ENCODE measurements at places on chromosomes 7 and 10. TPM values are rescaled to one million over a fixed set of nuclear protein-coding genes. Genes with fewer than 3 reads are reported as not detected.

DNA sequence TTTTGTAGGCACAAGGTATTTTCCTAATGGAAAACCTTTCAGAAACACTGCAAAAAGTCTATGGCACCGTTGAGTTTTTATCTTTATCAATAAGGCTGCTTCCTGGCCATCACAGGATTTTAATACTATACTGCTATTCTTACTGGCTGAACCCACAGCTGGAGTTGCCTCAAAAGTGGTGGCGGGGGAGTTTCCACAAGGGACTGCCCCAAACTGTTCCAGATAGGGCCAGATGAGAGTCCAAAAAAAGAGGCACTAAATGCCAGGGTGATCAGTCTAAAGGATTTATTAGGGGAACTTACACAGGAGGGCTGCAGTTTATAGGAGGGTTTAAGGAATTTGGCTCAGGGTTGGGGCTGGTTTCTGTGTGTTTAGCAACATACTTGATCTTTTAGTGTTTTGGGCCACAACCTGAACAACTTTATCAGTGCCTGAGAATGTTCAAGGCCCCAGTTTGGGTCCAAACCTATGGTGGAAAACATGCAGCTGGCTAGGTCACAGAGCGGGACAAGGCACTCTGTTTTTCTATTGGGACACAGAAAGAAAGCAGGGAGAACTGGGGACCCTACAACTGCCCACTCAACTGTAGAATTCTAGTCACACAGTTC, 41.4 kb downstream of the STAM start:
- H3K4me1 ChIP-seq: peaks cover 29% of the 10 kb centered on the region
- H3K27me3 ChIP-seq: no peaks in the 10 kb centered on the region
- DNase-seq: no peak
- no peak overlapping the region for H3K4me3 ChIP-seq

DNA sequence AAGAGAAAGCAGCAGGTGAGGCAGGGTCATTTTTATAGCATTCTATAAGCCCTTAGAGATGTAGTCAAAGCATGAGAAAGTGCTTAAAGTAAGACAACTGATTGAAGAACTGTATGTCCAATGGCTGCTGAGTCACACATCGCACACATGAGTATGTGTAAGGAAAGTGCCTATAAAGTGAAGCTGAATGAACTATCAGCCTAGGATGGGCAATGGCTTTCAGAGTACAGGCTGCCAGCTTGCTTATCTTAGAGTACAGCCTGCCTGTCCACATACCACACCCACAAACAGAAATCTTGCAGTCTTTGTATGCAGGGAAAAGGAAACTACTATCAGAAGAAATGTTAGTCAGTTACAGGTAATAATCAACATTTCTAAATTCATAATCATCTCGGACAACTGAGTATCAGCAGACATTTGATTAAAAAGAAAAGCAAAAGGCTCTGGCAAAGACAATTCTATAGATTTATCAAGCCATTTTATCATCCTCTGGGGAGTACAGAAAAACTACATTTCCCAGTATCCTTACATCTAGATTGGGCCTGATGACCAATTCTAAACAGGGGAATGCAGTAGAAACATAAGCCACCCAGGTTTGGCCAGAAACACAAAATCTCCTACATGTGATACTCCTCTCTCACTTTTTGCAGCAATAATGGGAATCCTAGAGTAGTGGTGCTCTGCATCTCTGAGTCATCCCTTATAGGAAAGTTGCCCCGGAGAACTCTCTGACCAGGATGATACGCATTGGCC, 16.2 kb upstream of the EPHB6 start:
- peaks cover 8% of the 10 kb centered on the region for H3K4me1 ChIP-seq
- H3K27me3 ChIP-seq: peaks cover 13% of the 10 kb centered on the region
- no peaks in the 10 kb centered on the region for H3K36me3 ChIP-seq
- no peak overlapping the region for H3K27ac ChIP-seq

DNA sequence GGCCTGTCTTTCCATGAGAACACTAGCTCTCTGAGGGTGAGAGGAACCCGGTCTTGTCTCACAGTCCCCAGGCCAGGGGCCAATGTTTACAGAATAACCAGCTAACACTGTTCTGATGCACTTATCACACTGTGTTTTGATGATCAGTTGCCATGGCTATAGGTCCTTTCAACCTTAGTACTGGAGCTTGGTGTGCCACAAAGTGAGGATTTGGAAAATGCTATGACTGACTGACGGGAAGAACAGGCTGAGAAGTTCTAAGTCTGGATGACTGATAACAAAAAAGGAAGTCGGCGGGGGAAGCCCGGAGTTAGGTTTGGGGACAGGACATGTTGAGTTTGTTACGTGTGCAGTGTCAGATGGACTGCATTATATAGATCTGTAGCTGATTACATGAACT, 141.8 kb downstream of the CTTNBP2 start:
- no peaks in the 10 kb centered on the region for H3K36me3 ChIP-seq
- peaks cover 2% of the 10 kb centered on the region for H3K27me3 ChIP-seq
- H3K4me3 ChIP-seq: no peak overlapping the region
- peak overlapping the region; percentile 54 for H3K27ac ChIP-seq
- DNase-seq: peak; percentile 60

- peaks cover 30% of the 10 kb centered on the region for H3K27me3 ChIP-seq
- no peak overlapping the region for H3K27ac ChIP-seq
- no peak overlapping the region for H3K4me3 ChIP-seq
- peaks cover 5% of the 10 kb centered on the region for H3K4me1 ChIP-seq
Observed at GRCh38 chr7:33073243-33073642, 10.7 kb upstream of the NT5C3A start.

DNA sequence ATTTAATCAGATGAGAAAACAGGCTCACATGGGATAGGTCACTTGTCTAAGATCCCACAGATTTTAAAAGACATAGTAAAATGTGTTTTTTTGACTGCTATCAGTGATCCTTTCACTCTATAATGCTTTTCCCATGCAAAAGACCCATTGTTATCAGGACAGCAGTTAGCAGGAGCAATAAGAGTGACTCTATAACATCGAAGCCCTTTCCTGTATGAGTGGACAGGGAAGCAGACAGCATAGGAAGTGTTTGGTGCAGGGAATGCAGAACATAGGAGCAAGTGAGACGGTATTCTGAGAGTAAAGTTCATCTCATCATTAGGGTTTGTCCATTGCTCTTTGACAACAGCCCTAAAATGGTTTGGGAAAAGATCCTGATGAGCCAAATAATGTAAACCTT, 68.5 kb downstream of the SLC25A13 start:
- H3K4me1 ChIP-seq: peaks cover 6% of the 10 kb centered on the region
- no peaks in the 10 kb centered on the region for H3K27me3 ChIP-seq
- H3K36me3 ChIP-seq: peaks cover 6% of the 10 kb centered on the region
- DNase-seq: no peak

DNA sequence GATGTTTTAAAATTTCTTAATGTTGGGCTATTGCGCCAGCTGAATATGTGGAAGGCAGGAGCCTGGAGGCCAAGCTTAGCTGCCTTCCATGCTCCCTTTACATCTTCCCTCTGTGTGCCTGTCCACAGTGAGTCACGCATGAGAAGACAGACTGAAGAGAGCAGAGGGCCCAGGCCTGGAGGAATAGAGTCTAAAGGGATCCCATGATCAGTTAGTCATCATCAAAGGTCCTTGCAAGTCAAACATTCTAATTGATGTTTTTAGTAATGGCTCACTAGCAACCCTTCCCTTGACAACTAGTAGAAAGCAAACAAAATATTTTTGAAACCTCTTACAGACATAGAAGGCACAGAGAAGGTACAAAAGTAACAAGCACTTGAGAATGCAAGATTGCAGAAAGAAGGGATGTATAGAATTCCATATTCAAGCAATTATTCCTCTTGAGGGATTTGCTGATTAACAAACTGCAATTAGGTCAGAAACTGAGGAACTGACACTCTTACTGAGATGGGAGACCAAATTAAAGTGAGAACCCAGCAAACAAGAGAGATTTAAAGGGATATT, 30.7 kb upstream of the APBB1IP start:
- H3K27me3 ChIP-seq: peaks cover 21% of the 10 kb centered on the region
- no peaks in the 10 kb centered on the region for H3K4me1 ChIP-seq
- H3K27ac ChIP-seq: no peak overlapping the region
- no peak for DNase-seq

GRCh38 chr7:48089046-48090003, at the start of gene UPP1:
Gene UPP1, plus strand, starts transcription at chr7:48089265. Its CDS starts 5,519 bp downstream, at chr7:48094784.
- peaks cover 76% of the 10 kb centered on the region for H3K4me1 ChIP-seq
- peaks cover 46% of the 10 kb centered on the region for H3K36me3 ChIP-seq
- peak within 1 kb of the TSS; percentile 91 for H3K4me3 ChIP-seq

DNA sequence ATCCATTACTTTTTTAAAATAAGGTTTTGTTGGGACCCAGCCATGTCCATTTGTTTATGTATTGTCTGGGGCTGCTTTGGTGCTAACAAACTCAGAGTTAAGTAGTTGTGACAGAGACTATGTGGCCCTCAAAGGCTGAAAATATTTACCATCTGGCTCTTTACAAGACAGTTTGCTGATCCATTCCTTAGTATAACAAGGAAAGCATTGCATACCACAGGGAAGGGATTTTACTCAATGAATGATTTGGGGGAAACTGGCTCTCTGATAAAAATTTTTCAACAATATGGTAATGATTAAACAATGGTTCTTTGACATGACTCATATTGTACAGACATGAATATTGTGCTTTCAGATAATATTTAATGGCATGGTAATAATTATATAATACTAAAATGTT, 738.1 kb downstream of the KCNMA1 start:
- no peak overlapping the region for H3K27ac ChIP-seq
- no peak for DNase-seq
- H3K27me3 ChIP-seq: no peaks in the 10 kb centered on the region
- H3K36me3 ChIP-seq: no peaks in the 10 kb centered on the region

DNA sequence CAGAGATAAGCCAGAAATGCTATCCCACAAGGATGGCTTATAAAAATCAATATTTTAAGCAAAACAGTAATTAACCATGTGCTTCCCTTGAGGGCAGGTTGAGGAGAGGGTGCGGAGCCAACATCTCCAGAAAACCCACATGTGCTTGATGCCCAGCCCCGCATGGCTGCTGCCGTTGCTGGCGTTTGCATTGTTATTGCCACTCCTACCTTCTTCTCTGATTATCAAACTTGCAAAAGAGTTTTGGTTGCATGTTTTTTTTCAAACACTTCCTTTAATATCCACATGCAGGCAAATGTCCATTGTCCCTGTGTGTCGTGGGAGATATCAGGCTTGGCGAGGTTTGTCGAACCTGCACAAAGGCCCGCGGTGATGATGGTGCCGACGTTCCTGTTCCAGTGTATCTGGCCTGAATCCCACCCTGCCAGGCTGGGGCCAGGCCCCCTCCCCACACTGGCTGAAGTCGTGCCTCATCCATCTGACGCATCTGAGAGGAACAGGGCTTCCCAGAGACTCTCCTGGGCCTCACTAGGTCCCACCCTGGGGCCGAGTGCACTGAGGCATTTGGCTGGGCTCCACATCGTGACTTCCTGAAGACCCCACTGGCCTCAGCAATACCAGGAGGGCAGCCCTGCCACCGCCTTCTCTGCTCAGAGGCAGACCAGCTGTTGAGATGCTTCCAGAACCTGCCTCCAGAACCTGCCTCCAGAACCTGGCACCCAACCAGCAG, 40.9 kb downstream of the TCERG1L start:
- no peak overlapping the region for H3K27ac ChIP-seq
- no peak overlapping the region for H3K4me3 ChIP-seq
- H3K27me3 ChIP-seq: no peaks in the 10 kb centered on the region
- H3K36me3 ChIP-seq: no peaks in the 10 kb centered on the region
- H3K4me1 ChIP-seq: no peaks in the 10 kb centered on the region

- no peak overlapping the region for H3K4me3 ChIP-seq
- no peak for DNase-seq
- no peak overlapping the region for H3K27ac ChIP-seq
- no peaks in the 10 kb centered on the region for H3K36me3 ChIP-seq
- H3K4me1 ChIP-seq: no peaks in the 10 kb centered on the region
- no peaks in the 10 kb centered on the region for H3K27me3 ChIP-seq
Observed at GRCh38 chr10:131200856-131201470, 110.6 kb downstream of the TCERG1L start.

DNA sequence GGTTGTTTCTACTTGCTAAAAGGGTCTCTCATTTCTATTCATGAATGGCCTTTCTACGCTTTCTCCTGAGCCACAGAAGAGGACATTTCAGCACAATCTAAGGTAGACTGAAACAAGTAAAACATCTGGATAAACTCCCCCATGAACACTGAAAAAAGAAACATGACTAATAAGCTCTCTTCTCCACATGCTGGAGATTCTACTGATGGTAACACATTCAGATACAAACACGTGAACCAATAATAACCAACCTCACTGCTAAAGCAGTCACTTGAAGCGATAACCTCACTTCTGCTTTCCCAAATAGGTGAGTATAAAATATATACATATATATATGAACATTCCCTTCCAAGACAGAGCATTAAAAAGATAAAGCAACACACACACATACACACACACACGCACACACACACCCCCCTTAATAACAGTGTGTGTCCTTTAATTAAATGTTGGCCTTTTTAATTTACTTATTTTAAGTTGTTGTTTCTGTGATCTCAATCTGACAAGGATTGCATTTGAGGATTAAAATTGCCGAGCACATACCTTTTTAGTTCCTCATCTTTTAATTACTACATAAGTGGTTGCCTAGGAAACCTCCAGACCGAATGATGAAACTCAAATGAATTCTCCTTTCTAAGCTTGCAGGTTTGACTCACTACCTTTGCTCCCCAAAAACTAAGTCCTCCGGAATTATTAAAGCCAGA, 292.4 kb upstream of the KLF14 start:
- peak overlapping the region; percentile 45 for H3K27ac ChIP-seq
- no peaks in the 10 kb centered on the region for H3K27me3 ChIP-seq

DNA sequence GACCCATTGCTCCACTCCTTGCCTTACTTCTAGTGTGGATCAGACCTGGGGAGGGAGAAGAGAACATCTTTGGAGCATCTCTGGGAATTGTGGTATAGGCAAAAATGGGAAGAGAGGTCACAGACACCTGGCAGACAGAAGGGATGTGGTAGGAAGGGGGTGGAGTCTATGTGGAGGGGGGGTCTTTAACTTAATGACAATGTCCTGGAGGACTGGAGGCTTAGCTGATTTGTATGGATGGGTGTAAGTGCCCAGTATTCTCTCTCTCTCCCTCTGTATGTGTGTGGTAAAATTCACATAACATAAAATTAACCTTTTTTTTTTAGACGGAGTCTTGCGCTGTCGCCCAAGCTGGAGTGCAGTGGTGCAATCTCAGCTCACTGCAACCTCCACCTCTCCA, 3.1 kb upstream of the LDB1 start:
- H3K27me3 ChIP-seq: no peaks in the 10 kb centered on the region
- H3K4me3 ChIP-seq: no peak overlapping the region
- H3K36me3 ChIP-seq: peaks cover 3% of the 10 kb centered on the region
- H3K27ac ChIP-seq: no peak overlapping the region
- no peak for DNase-seq

GRCh38 chr10:21020545-21020944, 123.4 kb upstream of the NEBL start:
- H3K4me1 ChIP-seq: no peaks in the 10 kb centered on the region
- H3K27me3 ChIP-seq: no peaks in the 10 kb centered on the region
- no peak overlapping the region for H3K27ac ChIP-seq

- H3K4me1 ChIP-seq: peaks cover 8% of the 10 kb centered on the region
- peaks cover 4% of the 10 kb centered on the region for H3K27me3 ChIP-seq
- peaks cover 2% of the 10 kb centered on the region for H3K36me3 ChIP-seq
- no peak overlapping the region for H3K4me3 ChIP-seq
Observed at GRCh38 chr7:139845443-139845805, 16.4 kb downstream of the TBXAS1 start.

The IKZF1 gene
- total RNA-seq: 282 TPM

The FANK1 gene
- 0.38 TPM for total RNA-seq

The SPACDR gene
- 2.7 TPM for total RNA-seq

The CCL26 gene
- not detected for total RNA-seq

The LIPM gene
- not detected for total RNA-seq

The ZNF365 gene
- not detected for total RNA-seq

The NPY4R2 gene
- not detected for total RNA-seq

The RSPH10B2 gene
- total RNA-seq: 0.59 TPM

The SEMA4G gene
- 1.4 TPM for total RNA-seq

The HOGA1 gene
- total RNA-seq: not detected

The FGFBP3 gene
- total RNA-seq: 2.7 TPM

The EIF4EBP2 gene
- total RNA-seq: 38.3 TPM
